Adipocyte (in vitro differentiated cells): ENCODE measurements at places on chromosomes 1 and 21.
A peak's percentile ranks its signal among the peaks of the same experiment; 100 is the strongest.

GRCh38 chr1:226845624-226846023 lies 24.8 kb upstream of the PSEN2 start:
- no peak for DNase-seq

- peak; percentile 82 for DNase-seq
Observed at GRCh38 chr21:39715804-39716397, 29.1 kb upstream of the IGSF5 start.

GRCh38 chr1:77063118-77063517 lies 156.1 kb downstream of the PIGK start:
- DNase-seq: peak; percentile 6

DNA sequence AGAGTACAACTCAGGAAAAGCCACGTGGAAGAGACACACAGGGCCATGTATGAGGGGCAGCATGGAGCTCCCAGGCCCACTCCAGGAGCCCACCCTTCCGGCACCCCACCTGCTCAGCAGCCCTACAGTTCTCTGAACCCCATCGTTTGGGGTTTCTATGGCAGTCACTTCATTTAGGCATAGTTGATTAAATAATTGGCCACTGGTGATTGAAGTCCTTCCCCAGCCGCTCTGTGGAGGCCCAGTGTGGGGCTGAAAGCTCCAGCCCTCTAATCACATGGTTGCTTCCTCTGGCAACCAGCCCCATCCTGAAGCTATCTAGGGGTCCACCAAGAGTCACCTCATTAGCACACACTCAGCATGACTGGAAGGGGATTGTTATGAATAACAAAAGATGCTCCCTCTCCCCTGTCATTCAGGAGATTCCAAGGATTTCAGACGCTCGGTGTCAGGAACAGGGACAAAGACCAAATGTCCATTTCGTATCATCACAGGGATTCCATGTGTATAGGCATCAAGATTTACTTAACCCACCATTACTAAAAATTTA lies 12.2 kb upstream of the S100A7A start:
- no peak for DNase-seq

GRCh38 chr1:70411360-70411844 lies 334 bp downstream of the CTH start:
- peak; percentile 69 for DNase-seq

DNA sequence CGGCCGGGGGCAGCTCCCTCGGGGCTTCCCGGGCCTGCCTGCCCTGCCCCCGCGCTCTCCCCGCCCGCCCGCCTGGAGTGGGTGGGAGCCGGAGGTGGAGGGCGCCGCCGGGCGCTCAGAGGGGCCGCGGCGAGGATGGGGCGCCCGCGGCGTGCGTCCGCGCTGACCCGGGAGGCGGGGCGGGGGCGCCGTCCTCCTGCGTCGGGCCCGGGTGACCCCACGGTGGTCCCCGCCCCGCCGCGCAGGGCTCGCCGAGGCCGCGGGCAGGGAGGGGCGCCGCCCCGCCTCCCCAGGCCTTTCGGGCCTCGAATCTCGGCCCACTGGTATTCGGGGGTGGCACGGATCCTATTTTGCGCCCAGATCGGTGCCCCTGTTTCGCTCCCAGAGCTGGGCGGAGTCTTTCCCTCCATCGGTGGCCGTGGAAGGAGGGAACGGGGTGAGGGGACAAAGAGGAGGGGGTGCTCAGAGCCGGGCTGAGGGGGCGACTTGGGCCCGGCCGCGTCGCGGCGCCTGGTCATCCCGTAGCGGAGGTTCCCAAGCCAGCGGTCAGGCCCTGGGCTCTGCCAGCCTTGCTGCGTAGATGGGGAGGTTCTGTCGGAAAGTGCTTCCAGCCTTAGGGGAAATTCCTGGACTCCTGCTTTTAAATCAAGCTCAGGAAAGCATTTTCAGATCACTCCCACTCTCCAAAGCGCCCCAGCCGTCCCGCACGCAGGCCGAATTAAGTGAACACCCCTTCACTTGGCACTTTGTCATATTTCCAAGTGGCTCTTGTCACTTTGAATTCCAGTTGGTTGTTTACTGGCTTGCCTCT lies 545 bp downstream of the PATJ start:
- DNase-seq: peak; percentile 74

GRCh38 chr1:227429447-227430359 lies 111.4 kb upstream of the CDC42BPA start:
- DNase-seq: peak; percentile 49

DNA sequence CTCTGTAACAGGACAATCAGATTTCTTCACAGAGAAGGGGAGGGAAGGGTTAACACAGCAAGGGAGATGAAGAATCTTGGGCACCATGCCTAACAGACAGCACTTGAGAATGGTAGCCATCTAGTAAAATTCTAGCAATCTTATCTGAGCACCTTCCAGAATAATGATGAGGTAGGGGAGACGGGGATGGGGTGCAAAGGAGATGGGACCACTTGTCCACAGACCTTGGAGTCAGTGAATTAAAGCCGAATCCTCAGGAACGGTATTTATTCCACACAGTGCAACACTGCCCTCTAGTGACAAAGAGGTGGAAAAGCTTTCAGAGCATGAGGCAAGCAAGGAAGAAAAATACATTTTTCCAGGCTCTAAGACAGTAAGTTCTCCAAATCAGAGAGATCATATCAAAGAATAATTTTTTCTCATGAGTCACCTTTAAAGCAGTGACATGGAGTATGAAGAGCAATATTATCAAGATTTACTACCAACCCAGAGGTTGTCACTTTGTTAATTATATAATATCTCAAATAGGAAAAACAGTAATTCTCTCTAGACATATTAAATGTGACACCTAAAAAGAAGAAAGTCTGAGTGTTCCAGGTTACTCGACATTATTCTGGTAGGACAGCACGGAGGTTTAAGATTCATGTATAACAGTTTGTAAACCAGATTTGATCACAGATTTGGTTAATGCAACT lies 43.3 kb upstream of the LPAR3 start:
- peak; percentile 91 for DNase-seq
